Foreskin keratinocyte (primary cell): ENCODE measurements at places on chromosomes 5 and 9. TPM values are rescaled to one million over a fixed set of nuclear protein-coding genes. Genes with fewer than 3 reads are reported as not detected.

DNA sequence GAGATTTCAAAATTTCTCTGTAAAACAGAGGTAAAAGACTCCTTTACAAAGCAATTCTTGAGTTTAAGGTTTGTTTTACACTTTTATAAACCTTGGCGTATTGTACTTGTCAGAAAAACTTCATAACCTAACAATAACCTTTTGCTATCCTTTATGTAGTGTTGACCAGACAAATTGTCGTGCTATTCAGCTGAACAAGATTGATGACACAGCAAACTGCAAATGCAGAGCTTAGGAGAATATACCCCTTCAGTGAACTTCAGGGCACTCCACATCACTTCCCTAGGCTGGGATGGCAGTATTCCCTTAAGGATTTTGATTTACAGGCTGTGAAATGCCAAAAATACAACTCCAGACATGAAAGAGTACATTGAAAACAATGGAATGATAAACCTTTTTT is 89.2 kb upstream of the CDH18 start:
- no peak for DNase-seq

SLC35D2 gene
- polyA plus RNA-seq, result 17.0 and 24.0 TPM in 2 replicates

DNA sequence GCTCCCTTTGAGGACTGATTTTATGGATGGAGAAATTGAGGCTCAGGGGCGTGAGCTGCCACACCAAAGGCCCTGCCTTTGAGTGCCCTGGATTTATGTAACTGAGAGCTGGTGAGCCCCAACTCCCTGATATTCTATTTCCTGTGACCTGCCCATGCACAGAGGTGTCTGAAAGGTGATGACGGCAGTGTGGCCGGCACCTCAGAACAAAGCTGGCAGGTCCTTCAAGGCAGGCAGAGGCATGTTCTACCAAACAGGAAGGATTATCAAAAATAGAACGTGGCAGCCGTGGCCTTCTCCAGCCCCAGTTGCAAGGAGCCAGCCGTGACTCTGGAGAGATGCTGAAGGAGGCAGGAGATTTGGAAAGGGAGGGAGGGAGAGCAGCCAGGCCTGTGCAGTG is 36.2 kb downstream of the INSYN2B start:
- peak; percentile 34 for DNase-seq

TLX3 gene
- polyA plus RNA-seq, result 0.03 TPM in 1 of 2 replicates, not detected in the other

PCDHGA8 gene
- 0.02 TPM in 2 replicates for polyA plus RNA-seq
